ENCODE measurements at places on chromosomes 11 and 22. TPM values are rescaled to one million over a fixed set of nuclear protein-coding genes. Genes with fewer than 3 reads are reported as not detected.

Gene RAC2
- total RNA-seq = 89.4 TPM

Gene BLID
- not detected for total RNA-seq

Gene DEFB131B
- not detected for total RNA-seq

Gene TRPM5
- total RNA-seq = not detected

GRCh38 chr11:69726019-69726418 lies 22.2 kb upstream of the FGF19 start:
- no peaks in the 10 kb centered on the region for H3K4me1 ChIP-seq
- H3K4me3 ChIP-seq = no peak overlapping the region
- H3K27me3 ChIP-seq = peaks cover 6% of the 10 kb centered on the region
- no peaks in the 10 kb centered on the region for H3K36me3 ChIP-seq
- DNase-seq = no peak
- no peak overlapping the region for H3K27ac ChIP-seq

- no peak overlapping the region for H3K27ac ChIP-seq
- no peaks in the 10 kb centered on the region for H3K36me3 ChIP-seq
- no peaks in the 10 kb centered on the region for H3K4me1 ChIP-seq
- no peaks in the 10 kb centered on the region for H3K27me3 ChIP-seq
- H3K4me3 ChIP-seq = no peak overlapping the region
Measured at GRCh38 chr11:37456746-37457145, 858.7 kb upstream of the RAG2 start.

GRCh38 chr11:133678191-133678590 lies 145.9 kb upstream of the OPCML start:
- no peak overlapping the region for H3K4me3 ChIP-seq
- H3K36me3 ChIP-seq = no peaks in the 10 kb centered on the region
- H3K27ac ChIP-seq = no peak overlapping the region
- no peak for DNase-seq
- no peaks in the 10 kb centered on the region for H3K27me3 ChIP-seq
- H3K4me1 ChIP-seq = no peaks in the 10 kb centered on the region

DNA sequence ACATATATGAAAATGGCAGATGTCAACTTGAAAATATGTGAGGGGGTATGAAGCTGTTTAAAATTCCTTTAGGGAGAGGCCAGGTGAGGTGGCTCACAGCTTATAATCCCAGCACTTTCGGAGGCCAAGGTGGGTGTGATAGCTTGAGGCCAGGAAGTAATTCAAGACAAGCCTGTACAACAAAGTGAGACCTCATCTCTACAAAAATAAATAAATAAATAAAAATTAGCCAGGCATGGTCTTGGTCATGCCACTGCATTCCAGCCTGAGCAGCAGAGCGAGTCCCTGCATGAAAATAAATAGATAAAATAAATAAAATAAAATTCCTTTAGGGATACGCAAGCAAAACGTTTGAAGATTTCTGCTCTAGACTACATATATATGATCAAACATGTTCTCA lies 38.1 kb upstream of the FAM181B start:
- H3K4me3 ChIP-seq = no peak overlapping the region
- no peak for DNase-seq
- no peaks in the 10 kb centered on the region for H3K27me3 ChIP-seq

- H3K4me1 ChIP-seq = peaks cover 5% of the 10 kb centered on the region
- H3K4me3 ChIP-seq = peak overlapping the region; percentile 19
- no peaks in the 10 kb centered on the region for H3K36me3 ChIP-seq
- no peaks in the 10 kb centered on the region for H3K27me3 ChIP-seq
- no peak overlapping the region for H3K27ac ChIP-seq
- DNase-seq = no peak
Measured at GRCh38 chr22:17258015-17258787, 39.0 kb upstream of the ADA2 start.

- H3K36me3 ChIP-seq = no peaks in the 10 kb centered on the region
- H3K4me3 ChIP-seq = no peak overlapping the region
- no peak overlapping the region for H3K27ac ChIP-seq
Measured at GRCh38 chr22:39617342-39617741, 46.8 kb downstream of the CACNA1I start.

- H3K4me3 ChIP-seq = no peak overlapping the region
- H3K36me3 ChIP-seq = peaks cover 14% of the 10 kb centered on the region
- H3K4me1 ChIP-seq = no peaks in the 10 kb centered on the region
- DNase-seq = no peak
Measured at GRCh38 chr11:75879737-75880136, 64.7 kb downstream of the UVRAG start.

DNA sequence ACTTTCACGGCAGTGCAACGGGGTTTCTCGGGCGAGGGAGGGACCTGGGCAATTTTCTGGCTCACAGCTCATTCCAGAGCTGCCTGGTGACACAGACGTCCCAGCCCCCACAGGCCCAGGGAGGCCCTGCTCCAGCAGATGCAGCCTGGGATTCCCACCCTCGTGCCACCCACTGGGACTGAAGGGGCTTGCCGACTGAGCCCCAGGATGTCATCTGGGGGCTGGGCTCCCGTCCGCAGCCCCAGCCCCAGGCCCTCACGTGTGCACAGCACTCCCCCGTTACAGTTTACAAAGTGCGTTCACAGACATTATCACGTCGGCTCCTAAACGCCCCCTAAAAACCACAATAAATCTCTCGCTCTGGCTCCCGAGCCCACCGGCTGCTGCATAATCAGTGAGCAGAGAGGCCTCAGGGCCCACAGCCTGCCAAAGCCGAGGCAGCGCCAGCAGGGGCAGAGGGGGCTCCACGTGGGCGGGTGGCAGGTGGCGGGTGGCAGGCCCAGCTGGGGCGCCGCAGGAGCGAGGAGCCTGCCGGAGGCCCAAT lies 76.9 kb upstream of the TCF20 start:
- H3K27ac ChIP-seq = no peak overlapping the region
- H3K36me3 ChIP-seq = no peaks in the 10 kb centered on the region
- DNase-seq = no peak
- H3K4me1 ChIP-seq = peaks cover 15% of the 10 kb centered on the region
- no peak overlapping the region for H3K4me3 ChIP-seq

- H3K27me3 ChIP-seq = peaks cover 9% of the 10 kb centered on the region
- peaks cover 12% of the 10 kb centered on the region for H3K4me1 ChIP-seq
- DNase-seq = peak; percentile 63
- no peak overlapping the region for H3K4me3 ChIP-seq
- H3K36me3 ChIP-seq = no peaks in the 10 kb centered on the region
Measured at GRCh38 chr22:49979587-49980264, 19.2 kb downstream of the PIM3 start.

DNA sequence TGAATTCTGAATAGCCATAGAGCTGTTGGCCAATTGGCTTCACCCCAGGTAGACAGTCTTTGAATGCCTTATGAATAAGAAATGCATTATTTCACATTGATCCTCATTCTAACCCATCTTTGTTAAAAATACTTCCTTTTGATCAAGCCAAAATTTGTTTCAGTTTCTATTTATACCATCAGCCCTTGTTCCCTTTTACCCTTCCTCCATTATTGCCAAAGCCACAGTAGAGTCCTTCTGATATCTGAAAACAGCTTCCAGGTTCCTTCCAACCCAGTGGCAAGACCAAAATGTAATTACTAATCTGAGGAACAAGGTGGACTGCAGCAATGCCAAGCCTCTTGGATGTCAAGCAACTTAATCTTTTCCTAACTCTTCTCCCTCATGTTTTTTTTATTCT lies 458.8 kb downstream of the BUD13 start:
- DNase-seq = no peak
- no peak overlapping the region for H3K4me3 ChIP-seq
- no peak overlapping the region for H3K27ac ChIP-seq
- no peaks in the 10 kb centered on the region for H3K27me3 ChIP-seq
- peaks cover 16% of the 10 kb centered on the region for H3K4me1 ChIP-seq

DNA sequence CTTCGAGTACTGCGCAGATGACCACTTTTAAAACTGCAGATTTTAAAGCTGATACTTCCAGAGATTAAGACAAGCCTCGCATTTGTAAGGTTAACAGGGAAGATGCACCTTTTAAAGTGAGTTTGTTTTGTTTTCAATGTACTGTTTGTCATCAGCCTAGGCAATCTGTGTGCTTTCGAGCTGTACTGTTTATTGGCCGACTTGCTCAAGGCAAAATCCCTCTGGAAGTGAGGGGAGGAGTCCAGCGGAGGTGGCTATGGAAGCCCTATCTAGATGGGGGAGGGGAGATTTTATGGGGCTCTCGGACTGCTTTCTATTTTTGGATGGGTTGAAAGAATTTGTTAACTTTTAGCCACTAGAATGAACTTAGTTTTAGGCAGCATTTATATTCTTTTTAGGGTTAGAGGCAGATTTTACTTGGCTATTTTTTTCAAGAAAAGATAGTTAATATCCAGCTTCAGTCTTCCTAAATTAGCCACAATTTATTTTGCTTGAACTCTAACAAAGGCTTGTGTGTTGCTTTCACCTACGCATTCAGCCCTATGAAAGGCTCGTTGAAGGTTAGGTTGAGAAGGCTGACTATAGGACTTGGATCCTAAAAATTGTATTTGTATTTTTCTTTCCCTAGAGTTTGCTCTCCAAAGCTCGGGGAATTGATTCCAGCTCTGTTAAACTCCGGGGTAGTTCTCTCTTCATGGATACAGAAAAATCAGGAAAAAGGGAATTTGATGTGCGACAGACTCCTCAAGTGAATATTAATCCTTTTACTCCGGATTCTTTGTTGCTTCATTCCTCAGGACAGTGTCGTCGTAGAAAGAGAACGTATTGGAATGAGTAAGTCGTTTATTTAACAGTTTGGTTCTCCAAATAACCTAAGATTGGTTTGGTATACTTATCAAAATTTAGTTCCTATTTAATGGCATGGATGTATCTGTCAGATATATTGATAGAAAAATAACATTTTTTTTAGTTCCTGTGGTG lies 2.1 kb downstream of the WEE1 start:
- H3K36me3 ChIP-seq = no peaks in the 10 kb centered on the region
- no peaks in the 10 kb centered on the region for H3K27me3 ChIP-seq
- peaks cover 10% of the 10 kb centered on the region for H3K4me1 ChIP-seq
- no peak for DNase-seq
- H3K27ac ChIP-seq = peak overlapping the region; percentile 94
